Upper lobe of right lung (tissue), 1 donor: ENCODE measurements at places on chromosomes 13 and 19. TPM values are rescaled to one million over a fixed set of nuclear protein-coding genes. Genes with fewer than 3 reads are reported as not detected.

GRCh38 chr13:44818428-44818827 is 170.8 kb downstream of the NUFIP1 start:
- DNase-seq: no peak

DNA sequence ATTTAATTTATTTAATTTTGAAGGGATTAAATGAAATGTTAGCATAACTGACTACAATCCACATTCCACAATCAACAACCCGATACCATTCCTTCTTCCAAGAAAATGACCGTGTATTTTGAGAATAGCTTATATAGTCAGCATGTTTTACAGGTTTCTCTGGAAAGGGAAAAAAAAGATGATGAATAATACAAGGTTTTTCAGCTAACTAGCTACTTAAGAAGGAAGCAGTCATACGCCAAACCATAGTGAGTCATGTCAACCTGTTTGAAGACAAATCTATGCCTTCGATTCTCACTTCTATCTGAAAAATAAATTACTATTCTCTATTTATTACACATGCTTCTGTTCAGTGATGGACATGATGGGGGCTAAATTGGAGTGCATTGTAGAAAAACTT is 258.6 kb downstream of the EFNB2 start:
- DNase-seq: no peak

DNA sequence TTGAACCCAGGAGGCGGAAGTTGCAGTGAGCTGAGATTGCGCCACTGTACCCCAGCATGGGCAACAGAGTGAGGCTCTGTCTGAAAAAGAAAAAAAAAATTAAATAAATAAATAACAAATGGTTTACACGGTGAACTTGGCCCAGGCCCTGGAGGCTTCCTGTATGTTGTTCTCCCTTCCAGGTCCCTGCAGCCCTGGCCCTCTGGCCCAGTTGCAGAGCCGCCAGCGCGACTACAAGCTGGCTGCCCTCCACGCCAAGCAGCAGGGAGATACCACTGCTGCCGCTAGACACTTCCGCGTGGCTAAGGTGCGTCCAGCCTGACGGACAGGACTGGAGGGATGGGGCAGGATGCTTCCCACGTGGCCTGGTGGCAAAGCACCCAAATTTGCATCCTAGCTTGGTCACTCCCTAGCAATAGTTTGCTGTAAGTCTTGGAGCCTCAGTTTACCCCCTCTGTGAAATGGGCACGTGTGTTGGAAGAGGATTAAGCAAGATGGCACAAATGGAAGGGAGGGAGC is 11.9 kb downstream of the CC2D1A start:
- DNase-seq: no peak

GRCh38 chr13:108777421-108778420 is 148.3 kb downstream of the MYO16 start:
- DNase-seq: no peak

- DNase-seq: no peak
These were observed 65.3 kb downstream of the ABCC4 start for GRCh38 chr13:95235974-95236373.

GRCh38 chr13:33497146-33497845 is 211.7 kb upstream of the STARD13 start:
- no peak for DNase-seq

DNA sequence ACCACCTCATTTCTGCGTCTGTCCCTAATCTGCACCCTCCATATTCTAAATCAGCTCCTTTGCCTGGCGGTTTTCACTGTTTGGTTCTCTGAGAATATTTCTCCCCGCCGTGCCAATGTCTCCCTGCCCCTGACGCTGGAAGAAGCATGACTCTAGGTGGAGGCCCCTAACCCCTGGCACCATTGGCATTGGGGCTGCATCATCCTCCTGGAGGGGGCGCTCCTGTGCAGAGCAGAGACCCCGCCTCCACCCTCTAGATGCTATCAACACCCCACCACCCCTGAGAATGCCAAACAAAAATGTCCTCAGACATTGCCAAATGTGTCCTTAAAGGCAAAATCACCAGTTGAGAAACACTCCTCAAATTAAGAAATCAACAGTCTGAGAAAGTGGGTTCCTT is 6.5 kb downstream of the ZSCAN5B start:
- no peak for DNase-seq

- DNase-seq: no peak
These were observed 57.7 kb downstream of the ATP7B start for GRCh38 chr13:51953347-51954195.

DNA sequence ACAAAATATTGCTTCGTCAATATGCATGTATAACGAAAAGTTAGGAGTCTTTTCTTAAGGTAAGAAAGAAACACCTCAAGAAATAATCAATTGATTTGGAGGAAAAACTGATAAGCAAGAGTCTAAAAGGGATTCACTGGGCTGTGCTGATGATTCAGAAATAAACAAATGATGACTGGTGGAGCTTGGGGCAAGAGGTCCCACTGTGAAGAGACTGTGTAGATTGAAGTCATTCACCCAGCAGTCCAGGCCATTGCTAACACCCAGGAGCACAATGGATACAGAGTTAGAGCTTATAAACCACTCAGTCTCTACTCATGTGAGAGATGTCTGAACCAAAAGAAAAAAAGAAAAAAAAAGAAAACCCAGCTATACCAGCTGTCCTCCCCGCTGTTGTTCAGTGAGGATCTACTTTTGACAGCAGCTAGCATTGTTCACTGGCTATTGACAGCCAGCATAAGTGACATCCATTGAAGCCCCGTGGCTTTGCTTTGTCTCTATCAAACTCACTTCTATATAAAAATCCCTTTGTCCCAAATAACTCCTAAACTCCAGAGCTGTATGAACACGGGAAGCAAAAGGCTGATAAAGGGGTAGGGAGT is 255.5 kb downstream of the KCTD12 start:
- DNase-seq: no peak

DNA sequence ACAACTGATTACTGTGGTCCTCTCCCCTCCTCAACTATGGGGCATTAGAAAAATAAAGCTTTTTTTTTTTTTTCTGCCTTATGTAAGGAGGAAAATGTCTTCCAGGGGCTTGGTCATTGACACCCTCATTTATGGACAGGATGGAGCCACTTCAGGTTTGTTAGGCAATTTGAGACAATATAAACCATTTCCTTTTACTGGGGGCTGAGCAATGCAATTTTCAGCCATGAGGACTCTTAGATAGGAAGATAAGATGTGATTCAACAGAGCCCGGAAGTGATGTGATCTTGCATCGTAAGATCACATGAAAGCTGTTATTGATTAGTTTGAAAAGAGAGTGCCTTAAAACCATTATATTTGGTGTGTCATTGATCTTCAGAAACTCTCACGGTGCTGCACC is 210.8 kb downstream of the OXGR1 start:
- DNase-seq: no peak

Gene RABAC1
- total RNA-seq: 134 TPM

Gene GGN
- not detected for total RNA-seq
